ENCODE measurements at places on chromosomes 3 and 15.

DNA sequence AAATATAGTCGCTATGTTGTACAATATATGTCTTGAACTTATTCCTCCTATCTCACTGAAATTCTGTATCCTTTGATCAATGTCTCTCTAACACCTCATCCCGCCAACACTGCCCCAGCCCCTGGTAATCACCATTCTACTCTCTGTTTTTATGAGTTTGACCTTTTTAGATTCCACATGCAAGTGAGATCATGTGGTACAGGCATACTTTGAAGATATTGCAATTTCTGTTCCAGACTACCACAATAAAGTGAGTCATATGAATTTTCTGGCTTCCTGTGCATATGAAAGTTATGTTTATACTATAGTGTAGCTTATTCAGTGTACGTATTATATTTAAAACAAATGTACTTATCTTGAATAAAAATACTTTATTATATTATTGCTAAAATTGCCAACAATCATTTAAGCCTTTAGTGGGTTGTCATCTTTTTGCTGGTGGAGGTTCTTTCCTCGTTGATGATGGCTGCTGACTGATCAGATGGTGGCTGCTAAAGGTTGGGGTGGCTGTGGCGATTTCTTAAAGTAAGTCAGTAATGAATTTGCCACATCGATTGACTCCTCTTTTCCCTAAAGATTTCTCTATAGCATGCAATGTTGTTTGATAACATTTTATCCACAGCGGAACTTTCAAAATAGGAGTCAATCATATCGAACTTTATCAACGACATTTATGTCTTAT lies 257.2 kb downstream of the NFKBIZ start:
- H3K27ac ChIP-seq: no peak overlapping the region
- DNase-seq: peak; percentile 45
- H3K4me3 ChIP-seq: peak overlapping the region; percentile 34
- H3K36me3 ChIP-seq: peaks cover 18% of the 10 kb centered on the region
- no peaks in the 10 kb centered on the region for H3K27me3 ChIP-seq
- H3K4me1 ChIP-seq: peaks cover 30% of the 10 kb centered on the region

DNA sequence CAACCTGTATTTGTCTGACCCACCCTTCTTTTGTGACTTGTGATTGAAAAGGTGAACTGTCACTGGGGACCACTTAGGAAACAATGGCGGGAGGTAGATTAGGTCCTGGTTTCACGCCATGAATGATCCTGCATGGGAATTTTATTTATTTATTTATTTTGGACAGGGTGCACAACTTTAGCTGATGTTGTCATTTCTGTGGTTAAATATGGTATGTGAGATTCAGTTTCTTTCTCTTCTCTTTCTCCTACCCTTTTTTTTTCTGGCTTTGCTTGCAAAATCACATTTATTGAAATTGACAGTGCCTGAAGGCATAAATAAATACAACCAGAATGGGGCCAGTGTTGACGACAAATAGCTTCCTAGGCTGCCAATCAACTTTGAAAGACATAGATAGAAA lies 18.0 kb upstream of the HTR3E start:
- no peak overlapping the region for H3K27ac ChIP-seq
- no peak for DNase-seq
- peaks cover 4% of the 10 kb centered on the region for H3K27me3 ChIP-seq
- no peaks in the 10 kb centered on the region for H3K36me3 ChIP-seq
- no peaks in the 10 kb centered on the region for H3K4me1 ChIP-seq

DNA sequence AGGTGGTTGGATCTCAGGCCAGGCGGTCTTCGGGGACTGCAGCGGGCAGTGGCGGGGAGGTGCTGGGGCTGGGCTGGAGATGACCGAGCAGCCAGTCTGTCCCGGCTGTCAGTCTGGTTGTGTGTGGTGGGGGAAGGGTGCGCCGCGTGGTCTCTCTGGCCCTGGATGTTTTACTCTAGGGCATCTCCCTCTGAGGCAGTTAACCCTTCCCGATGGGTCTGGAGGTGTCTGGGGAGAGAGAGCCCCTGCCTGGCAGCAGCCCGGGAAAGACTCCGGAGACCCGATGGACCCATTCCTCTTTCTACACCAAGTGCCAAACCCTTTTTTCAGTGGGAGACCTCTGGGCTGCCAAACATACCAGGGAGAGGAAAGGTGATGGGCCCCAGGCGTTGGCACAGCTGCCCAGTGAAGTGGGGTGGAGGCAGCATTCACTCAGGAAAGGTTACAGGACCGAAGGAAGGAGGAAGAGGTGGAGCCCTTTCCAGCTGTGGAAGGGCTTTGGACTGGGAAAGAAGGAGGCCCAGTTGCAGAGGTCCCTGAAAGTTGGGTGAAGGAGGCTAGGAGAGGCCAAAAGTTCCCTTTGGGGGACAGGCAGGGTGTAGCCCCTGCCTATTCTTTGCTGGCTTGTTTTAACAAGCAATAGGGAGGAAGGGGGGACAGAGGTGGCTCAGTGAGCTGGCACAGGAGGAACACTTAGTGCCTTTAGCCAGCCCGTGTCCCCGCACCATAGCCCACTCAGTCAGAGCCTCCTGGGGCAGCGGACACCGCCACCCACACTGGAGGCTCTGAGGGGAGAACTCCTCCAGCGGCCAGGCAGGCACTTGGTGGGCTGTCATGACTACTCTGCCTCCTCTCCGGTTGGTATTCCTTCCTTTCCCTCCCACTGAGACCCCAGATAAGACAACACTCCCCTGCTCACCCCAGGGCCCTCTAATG lies 2.7 kb upstream of the BAHD1 start:
- H3K27ac ChIP-seq: no peak overlapping the region
- H3K27me3 ChIP-seq: peaks cover 52% of the 10 kb centered on the region
- no peaks in the 10 kb centered on the region for H3K36me3 ChIP-seq
- peaks cover 45% of the 10 kb centered on the region for H3K4me1 ChIP-seq

GRCh38 chr3:52147804-52148203 lies 6.4 kb downstream of the POC1A start:
- H3K27me3 ChIP-seq: no peaks in the 10 kb centered on the region
- peaks cover 15% of the 10 kb centered on the region for H3K4me1 ChIP-seq
- DNase-seq: no peak
- no peak overlapping the region for H3K4me3 ChIP-seq
- H3K36me3 ChIP-seq: peaks cover 5% of the 10 kb centered on the region

DNA sequence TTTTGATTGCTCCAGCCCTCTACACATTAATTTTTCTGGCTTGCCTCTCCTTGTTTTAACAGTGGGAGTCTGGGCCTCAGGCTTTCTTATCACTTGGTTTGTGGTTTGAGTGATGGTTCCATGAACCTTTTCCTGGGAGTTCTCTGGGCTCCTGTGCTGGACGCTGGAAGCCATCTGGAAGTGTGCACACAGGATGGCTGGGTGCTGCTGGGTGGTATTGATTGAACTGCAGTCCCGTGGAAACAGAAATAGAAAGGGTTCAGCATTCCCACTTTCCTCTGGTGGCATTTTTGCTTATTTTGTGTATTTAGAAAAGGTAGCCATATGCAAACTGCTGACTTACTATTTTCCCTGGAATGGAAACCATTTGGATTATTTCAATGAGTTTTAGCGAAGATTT lies 25.6 kb downstream of the MITF start:
- H3K4me3 ChIP-seq: no peak overlapping the region
- H3K27ac ChIP-seq: no peak overlapping the region
- no peaks in the 10 kb centered on the region for H3K4me1 ChIP-seq
- no peak for DNase-seq
- H3K27me3 ChIP-seq: no peaks in the 10 kb centered on the region

- peaks cover 2% of the 10 kb centered on the region for H3K36me3 ChIP-seq
- no peaks in the 10 kb centered on the region for H3K4me1 ChIP-seq
- H3K27ac ChIP-seq: no peak overlapping the region
- peaks cover 6% of the 10 kb centered on the region for H3K27me3 ChIP-seq
- H3K4me3 ChIP-seq: no peak overlapping the region
- no peak for DNase-seq
Observed at GRCh38 chr3:141181196-141181595, 50.4 kb upstream of the PXYLP1 start.

GRCh38 chr3:117602058-117602644 lies 892.6 kb downstream of the TUSC7 start:
- no peaks in the 10 kb centered on the region for H3K27me3 ChIP-seq
- DNase-seq: no peak
- no peak overlapping the region for H3K4me3 ChIP-seq

- peak; percentile 68 for DNase-seq
- H3K4me3 ChIP-seq: peak overlapping the region; percentile 87
- H3K27ac ChIP-seq: peak overlapping the region; percentile 99
- H3K36me3 ChIP-seq: peaks cover 12% of the 10 kb centered on the region
Observed at GRCh38 chr15:52567871-52568600, 794 bp downstream of the ARPP19 start.

- no peaks in the 10 kb centered on the region for H3K36me3 ChIP-seq
- H3K4me3 ChIP-seq: no peak overlapping the region
- no peak overlapping the region for H3K27ac ChIP-seq
- peaks cover 9% of the 10 kb centered on the region for H3K27me3 ChIP-seq
- H3K4me1 ChIP-seq: peaks cover 5% of the 10 kb centered on the region
- no peak for DNase-seq
Observed at GRCh38 chr3:129599073-129599472, 7.4 kb downstream of the PLXND1 start.

- DNase-seq: no peak
- no peak overlapping the region for H3K4me3 ChIP-seq
- H3K4me1 ChIP-seq: no peaks in the 10 kb centered on the region
- H3K27me3 ChIP-seq: no peaks in the 10 kb centered on the region
Observed at GRCh38 chr3:171122861-171123260, 96.3 kb upstream of the SLC2A2 start.

GRCh38 chr3:71166339-71167240 lies 416.9 kb downstream of the FOXP1 start:
- no peak overlapping the region for H3K27ac ChIP-seq
- no peak for DNase-seq
- H3K36me3 ChIP-seq: peaks cover 18% of the 10 kb centered on the region
- H3K4me1 ChIP-seq: peaks cover 49% of the 10 kb centered on the region
- no peaks in the 10 kb centered on the region for H3K27me3 ChIP-seq

DNA sequence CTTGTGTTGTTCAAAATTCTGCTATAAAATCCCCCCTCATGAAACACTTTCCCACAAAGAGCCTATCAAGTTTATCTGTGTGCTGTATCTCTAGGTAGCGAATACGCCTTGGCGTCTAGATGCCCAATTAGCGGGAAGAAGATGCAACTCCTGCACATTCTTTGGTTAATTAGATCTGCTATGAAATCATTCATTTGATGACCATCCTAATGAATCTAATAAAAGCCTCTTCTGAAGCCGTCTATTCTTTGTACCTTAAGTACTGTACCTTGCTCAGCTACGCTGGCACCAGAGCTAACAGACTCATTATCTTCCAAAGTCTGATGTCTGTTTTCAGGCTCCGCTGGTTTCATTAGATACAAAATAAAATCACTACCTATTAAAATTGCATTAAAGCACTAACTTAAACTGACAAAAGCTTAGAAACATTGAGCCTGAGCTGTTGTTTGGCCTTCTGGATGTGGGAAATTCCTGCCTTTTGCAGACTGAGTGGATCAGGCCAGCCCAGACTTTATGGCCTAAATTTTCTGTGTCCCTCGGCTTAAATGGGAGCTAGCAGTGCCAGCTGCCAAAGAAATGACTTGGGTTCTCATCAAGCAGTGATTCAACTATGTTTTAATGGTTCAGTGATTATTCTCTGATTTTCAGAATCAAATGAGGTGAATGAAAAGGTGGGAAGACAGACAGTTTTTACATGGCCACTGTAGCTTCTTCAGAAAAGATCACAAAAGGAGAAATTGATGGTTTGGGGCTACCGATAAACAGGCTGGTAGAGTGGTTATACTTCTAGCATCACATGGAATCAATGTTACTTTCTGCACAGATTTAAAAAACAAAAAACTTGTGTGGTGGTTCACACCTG lies 28.4 kb upstream of the CHST2 start:
- no peaks in the 10 kb centered on the region for H3K4me1 ChIP-seq
- no peak overlapping the region for H3K27ac ChIP-seq
- H3K36me3 ChIP-seq: no peaks in the 10 kb centered on the region
- H3K27me3 ChIP-seq: no peaks in the 10 kb centered on the region
- no peak for DNase-seq

DNA sequence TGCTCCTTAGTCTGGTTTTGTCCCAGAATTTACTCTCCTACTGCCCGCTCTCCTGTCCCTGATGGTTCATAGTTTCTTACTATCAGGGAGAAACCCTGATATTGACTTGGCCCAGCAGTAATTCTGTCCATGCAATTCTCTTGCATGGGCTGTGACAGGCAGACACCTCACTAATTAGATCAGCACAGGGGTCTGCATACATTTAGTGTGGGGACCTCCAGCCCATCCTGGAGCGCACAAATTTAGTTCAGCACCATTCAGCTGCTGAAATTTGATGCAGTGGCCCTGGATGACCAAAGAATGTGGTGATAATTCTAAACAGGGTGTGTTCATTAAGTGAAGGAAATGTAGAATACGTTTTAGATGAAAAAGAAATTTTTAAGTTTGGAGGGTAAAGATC lies 555.5 kb upstream of the TBL1XR1 start:
- H3K36me3 ChIP-seq: no peaks in the 10 kb centered on the region
- no peaks in the 10 kb centered on the region for H3K27me3 ChIP-seq
- no peak for DNase-seq
- H3K4me1 ChIP-seq: no peaks in the 10 kb centered on the region
- H3K4me3 ChIP-seq: no peak overlapping the region

DNA sequence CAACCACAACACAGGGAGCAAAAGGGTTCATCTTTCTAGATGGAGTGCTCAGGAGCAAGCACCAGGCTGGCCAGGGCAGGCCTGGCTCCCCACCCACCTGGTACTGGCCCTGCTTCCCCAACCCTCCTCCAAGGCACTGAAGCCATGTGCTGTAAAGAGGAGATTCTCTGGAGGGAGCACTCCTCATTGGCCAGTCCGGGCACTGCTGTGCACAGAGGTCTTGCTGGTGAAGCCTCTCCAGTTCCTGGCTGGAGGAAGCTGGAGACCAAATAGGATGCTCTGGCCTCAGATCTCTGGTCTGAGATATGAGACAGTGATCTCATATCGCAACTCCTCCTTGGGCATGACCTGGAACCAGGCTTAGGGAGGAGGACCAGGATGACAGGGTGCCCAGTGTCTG lies 7.7 kb upstream of the SEMA3F start:
- H3K27me3 ChIP-seq: no peaks in the 10 kb centered on the region
- H3K4me3 ChIP-seq: no peak overlapping the region
- DNase-seq: no peak
- H3K4me1 ChIP-seq: no peaks in the 10 kb centered on the region

DNA sequence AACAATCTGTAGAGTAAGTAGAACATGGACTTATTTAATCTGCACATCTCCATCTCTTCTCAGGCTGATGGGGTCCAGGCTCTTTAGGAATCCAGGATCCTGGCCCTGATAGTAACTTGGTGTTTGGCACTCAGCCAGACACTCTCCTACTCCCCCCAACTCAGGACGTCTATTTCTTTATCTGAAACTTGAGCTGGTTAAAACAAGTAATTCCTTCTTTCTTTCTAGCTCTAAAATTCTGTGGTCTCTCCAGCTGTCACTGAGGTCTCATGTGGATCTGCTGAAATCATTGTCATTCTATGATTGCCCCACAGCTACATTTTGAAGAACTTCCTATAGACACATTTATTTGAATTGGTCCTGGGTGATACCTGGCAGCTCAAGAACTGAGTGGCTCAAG lies 59.0 kb downstream of the TP63 start:
- no peaks in the 10 kb centered on the region for H3K36me3 ChIP-seq
- peaks cover 17% of the 10 kb centered on the region for H3K4me1 ChIP-seq
- no peak overlapping the region for H3K4me3 ChIP-seq
- H3K27ac ChIP-seq: no peak overlapping the region

All from activated T-cell treated with anti-CD3 and anti-CD28 coated beads, Interleukin-2, amount 50 U/mL, for 72 hours (primary cell).